ENCODE measurements at places on chromosomes 11 and 22.

- no peak for DNase-seq
Observed at GRCh38 chr11:95088946-95089619, 563 bp upstream of the ENDOD1 start.

- no peak for DNase-seq
Observed at GRCh38 chr11:75721852-75722668, 4.4 kb downstream of the MOGAT2 start.

- no peak for DNase-seq
Observed at GRCh38 chr11:85589373-85589772, 37.8 kb downstream of the DLG2 start.

DNA sequence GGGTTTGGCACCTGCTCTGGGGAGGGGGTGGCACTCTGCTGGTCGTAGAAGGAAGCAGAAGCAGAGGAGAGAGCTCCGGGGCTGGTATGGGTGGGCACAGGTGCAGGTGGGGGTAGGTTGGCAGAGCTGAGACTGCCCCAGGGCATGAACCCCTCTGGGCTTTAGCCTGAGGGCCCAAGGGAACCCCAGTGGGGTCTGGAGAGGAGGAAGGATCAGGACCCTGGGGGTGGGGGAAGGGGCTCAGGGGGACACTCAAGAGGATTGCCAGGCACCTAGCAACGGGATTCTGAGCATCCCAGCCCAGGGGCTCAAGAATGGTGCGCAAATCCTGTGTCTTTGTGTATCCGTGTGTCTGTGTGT lies 6.3 kb downstream of the ALDH3B2 start:
- DNase-seq, result no peak

GRCh38 chr11:108854346-108854745 lies 189.5 kb downstream of the DDX10 start:
- no peak for DNase-seq

DNA sequence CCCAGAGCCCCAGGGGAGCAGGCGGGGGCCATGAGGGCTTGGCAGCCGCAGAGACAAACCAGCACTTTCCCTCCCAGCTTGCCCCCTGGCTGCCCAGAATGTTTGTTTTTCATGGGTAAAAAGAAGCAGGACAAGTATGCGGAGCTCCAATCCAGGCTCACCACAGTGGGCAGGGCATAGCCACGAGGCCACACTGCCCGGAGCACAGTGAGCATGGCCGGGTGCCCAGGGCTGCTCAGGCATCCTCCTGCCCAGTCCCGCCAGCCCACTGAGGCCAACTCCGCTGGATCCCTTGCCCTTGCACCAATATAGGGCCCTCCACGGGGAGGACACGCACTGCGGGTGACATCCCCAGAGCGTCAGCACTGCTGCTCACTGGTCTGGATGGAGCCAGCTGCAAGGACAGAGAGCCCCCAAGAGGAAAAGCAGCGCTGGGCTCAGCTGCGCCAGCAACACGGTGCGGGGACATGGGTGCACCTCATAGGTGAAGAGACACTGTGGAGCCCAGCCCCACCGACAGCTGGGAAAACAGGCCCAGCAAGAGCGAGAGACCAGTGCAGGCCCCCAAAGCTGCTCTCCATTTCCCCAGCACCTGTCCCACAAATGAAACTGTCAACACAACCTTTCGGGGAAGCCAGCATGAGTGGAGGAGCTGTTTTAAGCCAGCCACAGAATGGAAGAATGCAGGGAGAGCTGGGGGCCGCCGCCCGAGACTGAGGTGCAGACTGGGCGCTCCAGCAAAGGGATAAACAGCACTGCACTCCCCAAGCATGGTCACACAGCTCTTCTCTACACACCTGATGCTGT lies 24.8 kb downstream of the ARVCF start:
- DNase-seq, result no peak

DNA sequence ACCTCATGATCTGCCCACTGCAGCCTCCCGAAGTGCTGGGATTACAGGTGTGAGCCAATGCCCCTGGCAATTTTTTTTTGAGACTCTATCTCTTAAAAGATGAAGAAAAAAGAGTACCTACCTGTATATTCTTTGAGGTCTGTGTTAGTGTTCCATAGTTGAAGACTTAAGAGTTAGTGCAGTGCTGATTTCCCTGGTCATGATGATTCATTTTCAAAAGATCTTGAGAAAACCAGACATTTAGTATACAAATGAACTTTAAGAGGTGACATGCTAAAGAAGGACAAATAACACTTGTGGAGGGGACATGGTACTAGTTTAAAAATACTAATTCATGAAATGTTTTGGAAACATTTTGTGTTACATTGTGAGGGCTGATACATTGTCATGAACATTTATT lies 17.7 kb downstream of the CBL start:
- no peak for DNase-seq

DNA sequence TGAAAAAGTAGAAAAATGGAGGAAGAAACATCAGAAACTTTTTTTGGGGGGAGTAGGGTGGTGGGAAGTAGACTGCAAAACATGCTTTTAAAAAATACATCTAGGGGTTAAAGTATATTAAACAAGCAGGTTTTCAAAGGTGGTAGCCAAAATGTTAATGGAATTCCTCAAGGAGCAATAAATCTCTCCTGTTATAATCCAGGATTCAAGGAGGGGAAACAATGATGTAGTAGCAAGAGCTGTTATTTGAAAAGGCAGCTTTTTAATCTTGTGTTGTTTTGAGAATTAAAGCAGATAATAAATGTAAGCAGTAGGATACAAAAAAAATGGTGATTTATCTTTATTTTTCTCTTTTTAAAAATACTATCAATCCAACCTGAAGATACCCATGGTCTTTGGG lies 736.5 kb upstream of the CCDC90B start:
- no peak for DNase-seq

GRCh38 chr11:43403357-43404231 lies 44.9 kb downstream of the TTC17 start:
- no peak for DNase-seq

- no peak for DNase-seq
Observed at GRCh38 chr22:23053912-23054530, 16.3 kb upstream of the GNAZ start.

GRCh38 chr11:45027312-45027711 lies 76.6 kb upstream of the TP53I11 start:
- DNase-seq, result no peak

GRCh38 chr22:19853879-19854777 lies 546 bp downstream of the GNB1L start:
- DNase-seq, result no peak

DNA sequence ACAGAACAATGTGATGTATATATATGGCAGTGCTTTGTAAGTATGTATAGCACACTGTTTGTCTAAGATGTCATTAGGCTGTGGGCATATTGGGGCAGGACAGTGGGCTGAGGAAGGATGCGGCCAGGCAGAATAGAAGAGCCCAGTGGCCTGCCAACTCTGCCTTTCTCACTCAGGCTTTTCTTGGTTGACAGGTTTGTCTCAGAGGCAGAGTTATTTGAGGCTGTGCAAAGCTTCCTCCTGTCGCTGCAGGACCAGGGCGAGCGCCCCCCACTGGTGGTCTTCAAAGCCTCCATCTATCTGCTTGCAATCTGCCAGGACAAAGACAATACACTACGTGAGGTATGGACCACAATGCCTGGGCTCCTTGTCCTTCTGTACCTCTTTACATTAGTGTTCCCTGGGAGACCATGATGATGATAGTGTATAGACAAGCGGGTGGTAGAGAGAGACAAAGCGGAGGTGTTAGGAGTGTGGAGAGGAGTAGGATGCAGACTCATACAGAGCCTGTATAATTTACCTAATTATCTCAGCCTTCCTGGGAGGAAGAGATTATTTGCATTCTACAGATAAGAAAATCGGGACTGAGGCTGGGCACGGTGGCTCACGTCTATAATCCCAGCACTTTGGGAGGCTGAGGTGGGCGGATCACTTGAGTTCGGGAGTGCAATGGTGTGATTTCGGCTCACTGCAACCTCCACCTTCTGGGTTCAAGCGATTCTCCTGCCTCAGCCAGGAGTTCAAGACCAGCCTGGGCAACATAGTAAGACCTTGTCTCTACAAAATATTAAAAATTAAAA lies 37.3 kb upstream of the CCDC134 start:
- peak; percentile 40 for DNase-seq

- DNase-seq, result no peak
Observed at GRCh38 chr11:87405843-87406242, 368.1 kb downstream of the TMEM135 start.

DNA sequence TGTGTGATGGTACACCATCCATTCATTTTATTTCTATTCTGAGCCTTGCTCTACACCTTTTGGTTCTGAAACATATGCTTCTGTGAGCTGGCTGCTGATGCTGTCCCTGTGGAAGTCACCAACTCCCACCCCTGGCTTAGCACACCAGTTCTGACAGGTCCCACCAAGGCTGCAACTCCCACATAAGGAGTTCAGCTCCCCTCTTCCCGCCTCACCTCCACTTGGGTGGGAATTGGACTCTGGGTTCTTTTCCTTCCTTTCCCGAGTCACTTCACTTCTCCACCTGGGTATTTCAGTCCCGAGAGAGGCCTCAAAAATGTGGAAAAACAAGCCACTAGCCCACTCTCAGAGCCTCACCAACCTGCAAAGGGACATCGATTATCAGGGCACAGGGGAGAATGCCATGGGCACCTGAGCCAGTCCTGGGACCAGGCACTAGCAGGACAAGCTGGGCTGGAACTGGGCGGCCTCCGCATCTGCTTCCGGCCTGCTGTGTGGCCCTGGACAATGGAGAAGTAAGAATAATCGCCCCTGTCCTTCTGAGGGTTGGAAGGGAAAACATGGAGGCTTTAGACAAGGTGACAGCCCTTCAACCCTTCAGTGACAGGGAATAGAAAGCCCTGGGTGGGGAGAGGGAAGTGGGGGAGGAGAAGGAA lies 80.1 kb downstream of the IGLL1 start:
- no peak for DNase-seq

DNA sequence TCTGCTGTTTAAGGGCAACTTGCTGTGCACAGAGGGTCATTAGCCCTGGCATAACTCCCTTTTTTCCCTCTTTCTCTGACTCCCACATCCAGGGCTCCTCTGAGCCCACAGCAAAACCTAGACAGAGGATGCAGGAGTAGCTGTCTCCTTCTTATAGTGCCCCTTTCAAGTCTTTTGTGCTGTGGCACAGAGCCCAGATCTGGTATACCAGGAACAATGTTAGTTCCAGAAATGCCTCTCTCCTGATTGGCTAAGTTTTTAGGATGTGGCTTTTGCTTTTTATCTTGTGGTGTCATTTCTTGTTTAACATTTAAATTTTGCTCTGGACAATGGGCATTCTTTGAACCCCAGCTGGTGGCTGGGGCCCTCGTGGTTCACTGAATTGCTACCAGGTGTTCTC lies 25.6 kb upstream of the RRM1 start:
- DNase-seq, result no peak

- DNase-seq, result no peak
Observed at GRCh38 chr22:34976474-34976873, 89.5 kb upstream of the ISX start.

- DNase-seq, result no peak
Observed at GRCh38 chr22:43198936-43199335, 12.0 kb upstream of the TTLL12 start.

GRCh38 chr11:58562375-58562800 lies 13.3 kb downstream of the LPXN start:
- no peak for DNase-seq

DNA sequence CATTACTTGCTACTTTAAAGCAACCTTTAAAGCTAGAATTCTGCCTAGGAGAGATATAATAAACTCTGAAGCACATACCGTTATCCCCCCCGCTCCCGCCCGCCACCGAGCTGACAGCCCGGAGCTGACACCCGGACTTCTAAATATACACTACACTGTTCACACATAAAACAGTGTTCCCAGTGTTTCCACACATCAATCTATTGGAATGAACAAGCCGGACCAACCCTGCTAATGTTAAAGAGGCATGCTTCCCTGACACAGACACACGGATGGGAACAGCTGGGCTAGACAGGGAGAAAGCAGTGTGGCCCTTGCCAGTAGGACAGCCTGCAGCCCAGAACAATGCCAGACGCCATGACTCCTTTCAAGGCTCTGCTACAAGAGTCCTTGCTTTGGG lies 108.4 kb upstream of the CSNK2A3 start:
- DNase-seq, result no peak

DNA sequence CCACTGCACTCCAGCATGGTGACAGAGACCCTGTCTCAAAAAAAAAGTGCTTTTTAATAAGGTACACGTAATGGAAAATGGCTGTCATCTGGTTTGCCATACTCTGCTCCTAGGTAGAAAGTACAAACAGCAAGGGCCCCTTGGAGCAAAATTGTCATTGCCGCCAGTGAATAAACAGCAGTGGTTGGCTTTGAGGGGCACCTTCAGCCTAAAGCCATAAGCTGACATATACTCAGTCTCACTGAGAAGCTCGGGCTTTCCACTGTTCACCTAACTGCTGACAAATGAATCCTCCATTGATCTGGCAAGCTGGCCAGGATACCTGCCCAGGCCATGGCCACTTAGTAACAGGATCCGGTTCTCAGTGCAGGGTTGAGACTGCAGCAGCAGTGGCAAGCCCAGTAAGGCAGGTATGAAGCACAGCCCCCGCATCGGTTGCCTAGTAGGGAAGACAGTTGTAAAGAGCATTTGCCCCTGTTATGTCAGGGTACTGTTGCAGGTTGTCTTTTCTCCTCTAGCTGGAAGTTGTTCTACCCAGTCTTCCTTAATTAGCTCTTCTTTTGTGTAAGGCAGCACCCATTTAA lies 38.8 kb downstream of the MARK2 start:
- DNase-seq, result no peak

DNA sequence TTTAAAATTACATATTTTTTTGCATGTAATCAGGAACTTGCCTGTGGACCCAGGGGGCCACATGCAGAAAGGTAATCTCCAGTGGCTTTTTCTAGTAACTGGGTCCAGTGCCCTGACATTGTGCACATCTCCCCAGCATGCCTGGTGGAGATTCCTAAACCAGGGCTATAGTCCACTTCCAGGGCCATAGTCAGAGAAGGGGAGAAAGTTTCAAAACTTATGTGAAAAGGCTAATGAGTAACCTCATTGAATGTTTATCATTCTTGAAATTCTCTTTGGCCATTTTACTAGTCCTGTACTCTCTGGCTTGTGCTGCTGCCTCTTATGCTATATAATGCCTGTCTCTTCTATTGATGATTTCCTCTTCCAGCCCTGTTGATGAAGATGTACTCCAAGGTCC lies 47.8 kb downstream of the BARX2 start:
- no peak for DNase-seq
